ENCODE measurements at places on chromosomes 11 and 22.

DNA sequence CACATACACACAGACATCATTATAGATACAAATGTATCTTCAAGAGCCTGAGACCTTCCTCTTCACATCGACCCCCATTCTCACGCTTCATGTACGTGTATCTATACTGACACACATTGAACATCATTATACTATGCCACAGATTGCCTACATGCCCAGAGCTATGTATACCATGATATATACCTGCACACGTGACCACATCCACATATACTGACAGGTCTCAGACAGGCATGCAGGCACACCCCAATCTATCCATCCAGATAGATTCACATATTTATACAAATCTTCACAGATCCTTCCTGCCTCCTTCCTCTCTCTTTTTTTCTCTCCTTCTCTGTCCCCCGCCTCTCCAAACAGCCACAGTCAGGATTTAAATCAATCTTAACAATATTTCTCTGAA is 140.1 kb downstream of the CEP164 start:
- no peak for DNase-seq

- DNase-seq = no peak
These were observed 38.5 kb upstream of the LARGE1 start for GRCh38 chr22:33958741-33959140.

DNA sequence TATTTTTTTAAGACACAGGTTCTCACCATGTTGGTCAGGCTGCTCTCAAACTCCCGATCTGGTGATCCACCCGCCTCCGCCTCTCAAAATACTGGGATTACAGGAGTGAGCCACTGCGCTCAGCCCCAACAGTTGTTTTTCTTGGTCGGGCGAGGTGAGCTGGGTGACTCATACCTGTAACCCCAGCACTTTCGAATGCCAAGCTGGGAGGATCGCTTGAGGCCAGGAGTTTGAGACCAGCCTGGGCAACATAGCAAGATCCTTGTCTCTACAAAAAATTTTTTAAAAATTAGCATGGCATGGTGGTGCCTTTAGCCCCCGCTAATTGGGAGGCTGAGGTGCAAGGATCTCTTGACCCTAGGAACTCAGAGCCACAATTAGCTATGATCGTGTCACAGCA is 7.0 kb upstream of the NF2 start:
- no peak for DNase-seq

- no peak for DNase-seq
These were observed 11.6 kb downstream of the PPFIBP2 start for GRCh38 chr11:7525424-7525823.

DNA sequence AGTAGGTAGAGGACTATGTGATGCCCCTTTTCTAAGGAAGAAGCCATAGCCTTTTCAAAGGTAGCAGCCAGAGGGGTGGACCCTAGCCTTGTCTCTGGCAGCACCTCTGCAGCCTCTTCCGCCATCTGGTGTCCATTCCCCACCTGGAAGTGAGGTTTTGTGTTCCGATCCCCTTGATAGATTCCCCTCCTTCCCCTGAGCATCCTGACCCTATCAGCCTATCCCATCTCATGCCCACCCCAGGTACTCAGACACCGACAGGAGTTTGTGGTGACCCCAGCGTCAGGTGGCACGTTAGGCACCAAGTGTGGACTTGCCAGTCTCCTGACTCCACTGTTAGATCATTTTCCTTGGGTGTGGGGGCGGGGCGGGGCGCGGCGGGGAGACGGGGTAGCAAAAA is 398 bp upstream of the FAM89B start:
- no peak for DNase-seq

DNA sequence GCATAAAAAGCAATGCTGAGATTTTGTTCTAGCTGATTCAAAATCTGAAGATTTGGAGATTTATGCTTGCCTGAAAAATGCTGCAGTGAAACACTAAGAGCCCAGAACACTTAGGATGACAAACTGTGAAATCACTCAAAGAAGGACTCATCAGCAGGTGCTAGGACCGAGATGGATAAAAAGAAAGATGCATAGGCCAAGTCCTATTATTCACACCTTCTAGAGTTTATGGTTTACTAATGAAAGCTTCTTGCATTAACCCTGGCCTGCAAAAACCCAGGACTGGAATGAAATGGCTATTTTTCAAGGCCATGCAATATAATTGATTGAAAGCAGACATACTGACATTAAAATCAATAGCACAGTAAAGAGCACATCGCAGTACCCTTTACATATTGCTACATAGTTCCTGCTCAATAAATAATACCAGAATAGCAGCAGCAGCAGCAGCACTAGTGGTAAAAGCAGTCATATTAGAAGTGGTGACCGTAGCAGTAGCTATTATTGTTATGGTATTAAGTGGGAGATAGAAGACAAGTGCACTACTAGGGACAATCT is 161.7 kb downstream of the RAB38 start:
- DNase-seq = no peak

- no peak for DNase-seq
These were observed 4.3 kb downstream of the KIRREL3 start for GRCh38 chr11:126996036-126996804.

DNA sequence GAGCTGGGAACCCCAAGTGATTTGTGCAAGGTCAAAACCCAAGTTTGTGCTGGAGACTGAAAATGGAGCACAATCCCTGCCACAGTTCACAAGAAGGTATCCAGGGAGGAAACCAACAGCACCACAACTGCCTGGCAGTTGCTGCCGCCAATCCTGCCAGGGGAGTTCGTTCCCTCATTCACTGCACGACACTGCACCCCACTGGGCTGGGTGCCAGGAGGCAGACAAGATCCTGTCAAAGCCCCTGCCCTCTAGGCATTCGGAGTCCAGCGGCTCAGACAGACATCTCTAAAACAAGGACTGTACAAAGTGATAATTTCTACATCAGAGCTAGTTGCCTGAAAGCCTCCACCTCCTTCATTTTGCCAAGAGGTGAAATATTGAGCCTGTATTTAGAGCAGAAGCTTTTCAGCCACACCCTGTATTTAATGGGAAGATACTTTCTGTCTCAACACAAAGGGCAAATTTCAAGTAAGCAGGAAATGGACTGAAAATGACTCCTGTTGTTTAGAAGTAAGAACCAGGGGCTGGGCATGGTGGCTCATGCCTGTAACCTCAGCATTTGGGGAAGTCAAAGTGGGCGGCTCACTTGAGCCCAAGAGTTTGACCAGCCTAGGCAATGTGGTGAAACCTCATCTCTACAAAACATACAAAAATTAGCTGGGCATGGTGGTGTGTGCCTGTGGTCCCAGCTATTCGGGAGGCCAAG is 277.4 kb upstream of the NARS2 start:
- no peak for DNase-seq

- no peak for DNase-seq
These were observed 23.3 kb downstream of the MICAL2 start for GRCh38 chr11:12133547-12134235.

- no peak for DNase-seq
These were observed 13.1 kb upstream of the UCP2 start for GRCh38 chr11:73995731-73996130.

GRCh38 chr11:125341676-125342075 is 154.4 kb downstream of the FEZ1 start:
- DNase-seq = no peak

DNA sequence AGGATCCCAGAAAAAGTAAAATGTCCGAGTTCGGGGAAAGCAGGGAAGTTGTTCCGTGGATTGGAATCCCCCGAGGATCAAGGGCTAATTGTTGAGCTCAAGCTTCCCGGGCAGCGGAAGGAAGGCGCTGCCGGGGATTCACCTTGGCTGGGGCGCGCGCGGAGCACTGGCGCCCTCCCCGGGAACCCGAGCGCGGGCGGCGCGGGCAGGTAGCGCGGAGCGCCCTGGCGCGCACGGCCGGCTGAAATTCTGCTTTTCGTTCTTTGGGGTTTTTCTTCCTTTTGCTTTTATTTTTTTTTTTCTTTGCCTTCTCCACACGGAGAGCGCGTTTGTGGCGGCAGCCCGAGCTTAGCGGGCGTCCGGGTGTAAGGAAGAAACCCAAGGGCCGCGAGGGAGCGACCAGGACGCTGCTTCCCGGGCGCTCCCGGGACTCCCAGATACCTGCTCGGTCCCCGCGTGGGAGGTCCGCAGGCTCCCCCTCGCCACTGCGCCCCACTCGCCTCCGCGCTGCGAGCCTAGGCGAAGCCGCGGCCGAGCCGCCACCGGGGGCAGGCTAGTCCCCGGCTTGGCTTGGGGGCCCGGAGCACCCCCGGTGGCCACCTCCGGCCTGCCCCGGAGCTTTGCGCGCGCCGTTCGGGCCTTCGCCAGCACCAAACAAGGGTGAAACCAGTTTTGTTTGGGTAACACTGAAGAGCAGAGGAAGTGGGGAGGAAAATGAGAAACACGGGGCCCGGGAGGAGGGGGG is 4.8 kb upstream of the IGF2 start:
- no peak for DNase-seq
